Ascending aorta (tissue), 2 donors: ENCODE measurements at places on chromosomes 4 and X.

DNA sequence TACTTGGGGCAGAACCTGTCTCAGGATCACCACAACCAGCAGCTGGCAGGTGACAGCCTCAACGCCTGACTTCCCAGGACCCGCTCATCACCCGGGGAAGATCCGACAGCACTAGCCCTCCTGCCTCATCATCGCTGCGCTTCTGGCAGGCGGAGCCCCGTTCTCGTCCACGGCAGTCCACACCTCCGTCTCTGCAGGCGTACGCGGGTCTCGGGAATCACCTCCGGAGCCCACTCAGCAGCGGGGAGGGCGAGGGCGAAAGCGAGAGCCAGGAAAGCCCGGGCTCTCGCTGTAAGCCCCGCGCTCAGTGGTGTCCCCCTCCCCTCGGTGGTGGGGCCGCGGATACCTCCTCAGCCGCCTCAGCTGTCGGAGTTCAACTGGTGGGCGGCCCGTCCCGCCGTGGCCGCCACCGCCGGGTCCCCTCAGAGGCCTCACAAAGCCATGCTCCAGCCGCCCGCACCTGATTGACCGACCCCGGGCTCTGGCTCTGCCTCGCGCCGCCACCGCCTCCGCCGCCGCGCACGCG, 518 bp upstream of the CNKSR2 start:
- DNase-seq: peak; percentile 73

- peak; percentile 67 for DNase-seq
Measured at GRCh38 chrX:70168238-70169188, 8.8 kb upstream of the DGAT2L6 start.

- DNase-seq: no peak
Measured at GRCh38 chr4:73528171-73528570, 46.6 kb downstream of the AFM start.

- DNase-seq: no peak
Measured at GRCh38 chr4:173807347-173807746, 277.3 kb upstream of the HAND2 start.

GRCh38 chr4:107069049-107069448, 32.9 kb upstream of the DKK2 start:
- no peak for DNase-seq

DNA sequence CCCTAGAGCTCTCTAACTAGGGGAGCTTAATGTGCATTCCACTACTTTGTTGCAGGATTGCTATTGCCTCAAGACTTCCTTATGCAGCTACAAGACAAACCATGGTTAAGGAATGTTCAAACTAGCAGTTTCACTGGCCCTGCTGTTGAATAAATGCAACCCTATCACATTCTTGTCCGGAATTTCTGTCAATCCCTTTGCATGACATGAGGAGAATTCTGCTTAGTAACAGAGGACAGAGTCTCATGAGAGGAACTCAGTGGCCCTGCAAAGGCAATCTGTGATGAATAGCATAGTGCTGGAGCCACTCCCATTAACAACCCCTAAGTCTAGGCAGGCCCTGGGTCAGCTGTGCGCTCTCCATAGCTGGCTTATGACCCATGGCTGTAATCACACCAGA, 30.7 kb upstream of the SGMS2 start:
- no peak for DNase-seq

DNA sequence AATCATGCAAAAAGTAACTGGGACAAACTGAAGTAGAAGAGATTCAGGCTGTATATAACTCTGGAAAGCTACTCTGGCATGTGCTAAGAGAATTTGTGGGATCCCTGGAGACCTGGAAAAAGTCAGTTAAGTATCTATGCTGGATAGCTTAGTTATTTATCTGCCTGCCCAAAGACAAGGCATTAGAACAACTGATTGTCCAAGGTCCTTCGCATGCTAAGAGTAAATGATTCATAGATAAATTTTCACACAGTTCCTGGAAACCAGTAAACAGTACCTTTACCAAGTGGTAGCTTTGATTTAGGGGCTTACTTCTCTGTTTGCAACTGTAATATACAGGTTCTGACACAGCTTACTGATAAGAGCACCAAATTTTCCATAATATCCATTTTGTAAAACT, 104.8 kb downstream of the ATP11C start:
- DNase-seq: no peak

DNA sequence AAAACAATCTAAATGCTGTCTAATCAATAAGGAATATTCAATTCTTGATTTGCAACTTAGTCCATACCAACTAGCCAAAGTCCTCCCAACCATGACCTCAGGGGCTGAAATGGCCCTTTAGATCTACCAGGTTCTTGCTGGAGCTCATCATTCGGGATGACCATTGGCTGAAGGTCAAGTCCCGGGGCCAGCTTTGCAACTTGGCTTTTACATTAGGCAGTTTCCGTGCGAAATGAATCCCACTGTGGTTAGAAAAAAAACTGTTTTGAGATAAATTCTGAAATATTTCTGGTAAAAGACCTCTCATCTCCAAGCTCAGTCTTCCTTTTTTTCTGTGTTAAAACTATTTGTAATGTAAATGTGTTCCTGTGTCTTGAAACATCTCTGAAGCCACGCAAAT, 178.6 kb downstream of the TENM3 start:
- DNase-seq: no peak

GRCh38 chr4:96691521-96691920, 851.6 kb downstream of the PDHA2 start:
- DNase-seq: no peak
